ENCODE measurements at places on chromosomes 2 and 18.

DNA sequence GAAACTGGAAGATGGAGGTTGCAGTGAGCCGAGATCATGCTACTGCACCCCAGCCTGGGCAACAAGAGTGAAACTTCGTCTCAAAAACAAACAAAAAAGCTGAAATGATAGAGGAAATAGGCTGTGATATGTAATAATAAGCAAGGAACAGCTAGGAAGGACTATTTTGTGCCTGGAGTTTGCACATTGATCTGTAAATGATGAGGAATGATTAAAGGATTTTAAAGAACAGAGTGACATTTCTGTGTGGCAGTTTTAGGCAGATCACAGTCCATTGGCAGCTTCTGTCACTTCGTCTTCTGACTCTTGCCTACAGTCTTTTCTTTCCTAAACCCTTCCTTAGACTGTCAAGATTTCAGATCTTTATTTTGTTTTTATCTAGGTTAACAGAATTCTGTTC, 19.4 kb downstream of the EPB41L5 start:
- DNase-seq: no peak

GRCh38 chr2:203804764-203805485, 62.6 kb upstream of the CTLA4 start:
- DNase-seq: no peak

DNA sequence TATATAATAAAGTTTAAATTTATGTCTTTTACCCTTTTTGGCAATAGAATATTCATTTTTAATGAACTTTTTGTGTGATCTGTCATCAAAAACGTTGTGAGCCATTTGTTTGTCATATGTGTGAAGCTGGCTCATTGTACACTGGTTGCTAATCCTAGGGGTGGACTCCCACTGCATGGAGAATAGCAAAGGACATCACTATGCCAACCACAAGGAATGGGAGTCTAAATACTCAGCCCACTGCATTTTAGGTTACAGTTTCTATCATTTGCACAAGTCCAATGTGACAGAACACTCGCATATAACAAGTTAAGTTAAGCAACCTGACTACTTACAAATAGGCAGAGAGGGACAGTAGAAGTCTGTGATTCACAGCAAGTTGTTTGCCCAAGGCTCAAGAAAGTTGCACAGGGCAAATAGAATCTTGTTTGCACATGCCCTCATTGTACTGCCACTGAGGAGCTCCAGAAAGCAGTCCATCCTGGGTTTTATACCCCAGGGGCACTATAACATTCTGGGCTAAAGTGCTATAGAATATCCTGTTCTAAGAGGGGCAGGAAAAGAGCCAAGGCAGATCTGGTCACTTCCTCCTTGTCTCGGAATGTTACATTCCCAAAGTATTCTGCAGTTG, 545.9 kb upstream of the GCFC2 start:
- no peak for DNase-seq

GRCh38 chr2:42764096-42764495, at the start of gene OXER1:
TSS of gene OXER1 (minus strand) at chr2:42764135. CDS start at chr2:42764062, 73 bp downstream.
- no peak for DNase-seq
